Thymus (tissue), 14 donors: ENCODE measurements at places on chromosomes 1 and 21.
A peak's percentile ranks its signal among the peaks of the same experiment; 100 is the strongest.

- DNase-seq, result no peak
Measured at GRCh38 chr1:180456191-180456590, 46.2 kb downstream of the ACBD6 start.

- DNase-seq, result no peak
Measured at GRCh38 chr1:41455479-41456332, 28.8 kb downstream of the EDN2 start.

DNA sequence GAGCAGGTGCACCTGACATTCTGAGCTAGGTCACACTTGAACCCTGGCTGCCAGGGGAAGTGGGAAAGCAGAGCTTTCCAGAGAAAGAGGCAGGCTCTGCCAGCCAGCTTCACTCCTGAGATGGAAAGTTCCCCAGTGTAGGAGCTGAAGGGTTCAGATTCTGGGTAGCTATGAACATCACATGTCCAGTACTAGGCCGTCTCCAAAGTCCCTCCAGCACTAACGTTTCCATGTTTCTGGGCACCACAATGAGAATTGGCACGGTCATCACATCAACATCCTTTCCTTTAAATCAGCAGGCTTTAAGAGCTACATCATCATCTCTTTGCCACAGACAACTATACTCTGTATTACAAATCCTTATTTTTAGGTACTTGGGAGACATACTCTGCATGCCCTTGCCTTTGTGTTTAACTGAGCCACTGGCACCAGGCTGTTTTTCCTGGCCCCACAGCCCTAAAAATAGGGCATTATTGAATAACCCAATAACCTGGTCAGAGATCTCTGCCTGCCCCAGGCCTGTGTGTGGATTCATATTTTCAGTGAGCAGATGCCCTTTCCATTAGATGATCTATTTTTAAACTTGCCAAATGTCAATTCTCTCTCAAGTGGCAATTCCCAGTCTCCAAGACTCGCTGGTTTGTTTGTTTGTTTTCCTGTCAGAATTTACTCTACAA, 35.4 kb upstream of the USP24 start:
- no peak for DNase-seq

DNA sequence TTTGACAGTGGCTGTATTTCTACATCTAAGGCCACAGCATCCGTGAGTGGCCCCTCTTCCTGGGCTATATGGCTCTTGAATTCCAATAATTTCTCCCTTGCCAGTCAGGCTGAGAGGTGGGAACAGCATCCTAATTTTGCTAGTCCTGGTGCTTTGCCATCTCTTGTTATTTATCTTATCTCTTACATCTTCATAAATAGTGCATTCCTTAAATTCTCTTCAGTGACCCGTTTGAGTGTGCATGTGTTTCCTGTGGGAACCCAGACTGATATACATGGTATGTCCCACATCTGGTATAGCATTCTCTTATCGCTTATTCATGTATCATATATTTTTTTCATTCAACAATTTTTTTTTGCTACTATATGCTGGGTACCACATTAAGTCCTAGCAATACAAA, 9.9 kb downstream of the S100A11 start:
- DNase-seq, result no peak

GRCh38 chr21:16388911-16389560, 659.3 kb downstream of the USP25 start:
- DNase-seq, result no peak

GRCh38 chr1:241548008-241548407, 15.8 kb downstream of the KMO start:
- no peak for DNase-seq

GRCh38 chr1:31750858-31751510, 13.2 kb downstream of the ADGRB2 start:
- DNase-seq, result no peak

GRCh38 chr1:54353959-54354358, 52.2 kb downstream of the SSBP3 start:
- DNase-seq, result no peak

DNA sequence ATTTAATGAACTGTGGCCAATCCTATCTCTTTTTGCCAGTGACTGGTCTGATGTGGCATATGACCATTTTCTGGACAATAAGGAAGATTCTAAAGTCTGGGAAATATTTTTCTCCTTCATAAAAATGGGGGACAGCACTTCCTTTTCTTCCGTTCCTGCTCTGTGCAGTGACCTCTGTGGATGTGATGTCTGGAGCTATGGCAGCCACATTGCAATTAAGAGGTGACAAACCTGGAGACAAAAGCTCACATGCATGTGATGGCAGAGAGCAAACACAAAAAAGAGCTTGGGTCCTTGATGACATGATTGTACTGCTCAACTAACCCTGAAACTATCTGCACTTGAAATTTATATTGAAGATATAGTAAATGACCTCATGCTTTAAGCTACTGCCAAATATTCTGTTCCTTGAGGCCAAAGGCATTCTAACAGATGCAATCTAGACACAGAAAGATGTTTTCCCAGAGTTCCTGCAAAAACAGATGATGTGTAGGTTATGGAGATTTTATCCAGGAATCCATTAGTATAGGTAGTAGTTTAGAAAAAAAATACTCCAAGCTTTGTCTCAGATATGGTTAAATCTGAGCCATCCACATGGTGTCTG, 2.2 kb upstream of the MAGI3 start:
- DNase-seq, result no peak

- DNase-seq, result peak; percentile 62
Measured at GRCh38 chr1:167805041-167805556, 83.3 kb downstream of the MPZL1 start.

- no peak for DNase-seq
Measured at GRCh38 chr1:244207042-244207934, 156.2 kb downstream of the ZBTB18 start.

DNA sequence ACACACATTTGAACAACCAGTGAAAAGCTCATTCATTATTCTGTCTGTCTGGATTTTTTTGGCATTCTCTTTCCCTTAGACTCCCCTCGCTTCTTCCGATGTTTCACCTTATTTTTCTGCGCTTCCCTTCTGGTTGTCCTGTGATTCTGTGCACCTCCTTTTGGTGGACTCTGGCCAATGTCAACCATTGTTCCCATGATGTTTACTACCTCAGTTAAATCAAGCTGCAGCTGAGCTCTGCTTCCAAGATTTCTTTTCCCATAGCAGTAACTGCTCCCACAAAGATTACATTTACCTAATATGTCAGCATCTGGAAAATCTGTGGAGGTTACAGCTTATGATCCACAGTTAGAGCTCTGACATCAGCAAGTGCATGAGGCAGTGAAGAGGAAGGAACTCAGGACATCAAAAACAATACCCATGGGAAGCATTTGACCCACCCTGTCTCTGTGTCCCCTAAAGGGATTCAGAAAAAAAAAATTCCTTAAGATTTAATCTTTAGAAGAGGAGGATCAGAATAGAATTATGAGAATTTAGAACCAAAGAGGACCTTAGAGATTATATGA, 69.9 kb upstream of the ADAMTS5 start:
- no peak for DNase-seq

DNA sequence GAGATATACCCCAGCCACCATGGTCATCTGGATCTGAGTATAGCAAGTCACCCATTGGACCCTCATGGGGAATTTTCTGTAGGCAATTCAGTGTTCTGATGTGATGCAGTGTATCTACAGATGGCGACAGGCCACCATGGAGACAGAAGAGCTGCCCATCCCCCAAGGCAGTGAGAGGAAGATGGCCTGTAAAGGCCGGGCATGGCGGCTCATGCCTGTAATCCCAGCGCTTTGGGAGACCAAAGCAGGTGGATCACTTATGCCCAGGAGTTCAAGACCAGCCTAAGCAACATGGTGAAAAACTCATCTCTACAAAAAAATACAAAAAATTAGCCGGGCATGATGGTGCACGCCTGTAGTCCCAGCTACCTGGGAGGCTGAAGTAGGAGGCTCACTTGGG, 41.1 kb upstream of the CTPS1 start:
- no peak for DNase-seq

GRCh38 chr1:203626910-203627246, 246 bp downstream of the ATP2B4 start:
- no peak for DNase-seq

GRCh38 chr21:39155578-39155977, 27.7 kb downstream of the PSMG1 start:
- no peak for DNase-seq

- DNase-seq, result peak; percentile 27
Measured at GRCh38 chr1:214551436-214552173, at the start of gene PTPN14. Gene PTPN14, minus strand, starts transcription at chr1:214551602. Its CDS starts 86,799 bp downstream, at chr1:214464803.

DNA sequence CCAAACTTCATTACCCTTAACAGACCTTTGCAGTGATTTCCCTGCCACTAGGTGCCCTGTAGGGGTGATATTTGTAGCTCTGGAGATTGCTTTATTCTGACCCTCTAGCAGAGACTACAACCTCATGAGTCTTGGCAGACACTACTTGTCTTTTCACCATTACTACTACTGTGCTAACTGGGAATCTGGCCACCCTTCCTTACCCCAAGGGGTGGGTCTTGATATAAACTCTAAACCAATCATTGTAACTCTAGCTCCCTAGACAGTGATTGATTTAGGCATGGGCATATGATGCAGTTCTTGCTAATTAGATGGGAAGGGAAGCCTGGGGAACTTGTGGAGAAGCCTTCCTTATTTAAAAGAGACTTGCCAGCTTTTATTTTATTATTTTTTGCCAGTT, 3.9 kb downstream of the KPNA6 start:
- DNase-seq, result no peak

DNA sequence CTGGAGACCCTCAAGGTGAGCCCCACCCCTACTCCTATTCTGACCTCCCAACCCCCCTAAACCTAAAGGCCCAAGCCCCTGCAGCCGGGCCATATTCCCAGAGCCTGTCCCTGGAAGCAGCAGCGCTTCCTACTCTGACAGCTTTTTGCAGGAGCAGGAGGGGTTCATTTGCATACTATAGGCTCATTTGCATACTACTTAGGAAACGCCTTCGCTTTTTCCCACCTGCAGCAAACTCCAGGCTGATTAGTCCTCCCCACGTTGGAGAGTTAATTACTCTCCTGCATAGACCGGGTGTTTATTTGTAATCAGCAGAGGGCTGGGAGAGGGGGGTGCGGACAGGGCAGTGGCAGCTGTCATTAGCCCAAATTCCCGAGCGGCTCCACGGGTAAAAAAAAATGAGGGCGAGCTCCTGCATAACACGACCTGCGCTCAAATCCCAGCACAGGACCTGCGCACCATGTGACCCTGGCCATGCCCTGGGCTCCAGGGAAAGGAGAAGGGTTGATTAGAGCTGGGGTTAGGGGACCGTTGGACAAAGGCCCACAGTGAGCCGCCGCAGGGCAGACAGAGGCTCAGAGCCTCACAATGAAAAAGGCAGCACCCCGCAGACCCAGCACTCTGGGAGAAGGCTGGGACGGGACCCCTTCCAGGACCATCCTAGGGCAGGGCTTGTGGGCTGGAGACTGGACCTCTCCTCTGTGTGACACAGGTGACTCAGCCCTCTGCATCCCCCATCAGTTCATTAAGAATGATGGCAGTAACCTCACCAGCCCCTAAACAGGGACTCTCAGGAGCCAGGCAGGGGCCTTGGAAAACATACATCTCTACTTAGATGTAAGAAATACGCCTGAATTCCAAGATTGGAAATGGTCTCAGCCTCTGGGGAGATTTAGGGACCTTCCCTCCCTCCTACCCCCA, 9.9 kb upstream of the C1QA start:
- DNase-seq, result no peak

GRCh38 chr1:172969611-172970010, 81.1 kb downstream of the TNFSF18 start:
- no peak for DNase-seq

DNA sequence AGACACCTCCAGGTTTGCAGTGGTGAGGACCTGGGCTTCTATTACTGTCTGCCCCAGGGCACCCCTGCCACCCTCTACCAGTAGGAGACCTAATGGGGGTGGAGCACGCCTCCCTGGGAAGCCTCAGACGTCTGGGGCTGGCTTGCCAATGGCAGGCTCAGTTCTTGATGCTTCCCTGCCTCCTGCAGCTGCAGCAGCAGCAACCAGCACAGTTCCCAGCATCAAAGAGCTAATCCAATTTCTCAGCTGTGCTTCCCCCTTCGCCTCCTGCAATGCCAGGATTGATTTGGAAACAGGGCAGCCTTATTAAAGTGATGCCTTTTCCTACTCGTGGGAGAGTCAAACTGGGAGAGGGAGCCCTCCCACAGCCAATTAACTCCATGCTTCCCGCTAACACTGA, 8.2 kb downstream of the SYT2 start:
- no peak for DNase-seq

DNA sequence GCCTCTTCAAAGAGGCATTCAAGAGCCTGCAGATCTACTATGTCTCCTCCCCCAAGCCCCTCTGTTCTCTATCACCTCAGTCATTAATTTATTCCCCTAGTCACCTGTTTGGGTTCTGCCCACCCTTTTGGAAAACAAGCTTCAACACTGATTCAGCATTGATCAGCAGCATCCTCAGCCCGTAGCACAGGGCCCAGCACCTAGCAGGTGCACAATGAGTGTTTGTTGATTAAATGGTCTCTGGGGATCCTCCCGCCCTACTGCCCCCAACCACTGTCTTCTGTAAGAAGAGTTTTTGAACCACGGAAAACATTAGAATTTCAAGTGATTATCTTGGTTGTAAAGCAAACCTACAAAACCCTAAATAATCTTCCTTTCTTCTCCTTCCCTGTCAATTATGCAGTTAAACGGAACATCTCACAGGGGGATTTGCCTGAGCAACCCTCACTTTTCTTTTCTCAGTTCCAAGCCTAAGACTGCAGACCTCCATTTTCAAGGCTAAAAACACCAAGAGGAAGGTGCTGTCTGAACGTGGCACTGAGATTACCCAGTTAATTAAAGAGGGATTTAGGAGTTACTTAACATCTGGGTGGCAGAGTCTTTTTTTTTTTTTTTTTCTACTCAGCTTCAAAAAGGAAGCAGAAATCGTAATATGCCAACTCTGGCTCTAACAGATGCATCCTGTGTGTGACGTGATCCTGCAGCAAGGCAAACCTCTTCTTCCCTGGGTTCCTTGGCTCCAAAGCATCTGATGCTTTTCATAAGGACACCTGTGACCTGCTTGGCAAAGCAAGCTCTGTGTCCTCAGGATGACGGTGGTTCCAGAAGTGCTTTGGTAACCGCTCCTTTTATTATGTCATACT, 163.0 kb downstream of the KAZN start:
- no peak for DNase-seq

DNA sequence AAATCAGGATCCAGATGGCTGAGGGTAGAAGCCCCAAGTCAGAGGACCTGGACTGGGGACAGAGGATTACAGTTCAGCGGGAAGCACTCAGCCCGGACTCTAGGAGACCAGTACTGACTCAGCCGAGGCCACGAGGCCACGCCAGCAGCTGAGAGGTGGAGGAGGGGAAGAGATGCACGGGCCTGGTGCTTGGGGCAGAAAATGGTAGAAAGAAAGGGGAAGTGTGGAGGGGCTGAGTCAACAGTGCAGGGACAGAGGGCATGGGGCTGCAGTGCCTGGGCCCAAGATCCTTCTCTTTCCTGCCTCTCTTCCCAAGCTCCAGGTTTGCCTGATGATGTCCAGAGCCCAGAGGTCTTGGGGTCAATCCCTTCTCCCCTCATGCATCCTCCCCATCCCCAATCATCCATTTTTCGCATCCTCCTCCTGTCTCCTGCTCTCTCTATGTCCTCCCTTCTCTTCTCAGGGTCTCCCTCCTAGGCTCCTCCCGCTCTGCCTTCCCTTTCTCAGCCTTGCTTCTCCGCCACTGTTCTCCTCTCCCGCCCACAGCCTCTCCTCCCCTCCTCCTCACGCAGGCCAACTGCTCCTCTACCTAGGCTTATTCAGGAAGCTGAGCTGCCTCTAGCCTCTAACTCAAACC, 7.7 kb downstream of the ARHGEF2 start:
- DNase-seq, result no peak

GRCh38 chr1:30507401-30508174, 215.8 kb downstream of the MATN1 start:
- no peak for DNase-seq

- DNase-seq, result no peak
Measured at GRCh38 chr1:201127755-201128455, 921 bp upstream of the ASCL5 start.

- no peak for DNase-seq
Measured at GRCh38 chr1:210792250-210793102, 341.5 kb downstream of the KCNH1 start.
